AG08396 (cell line): ENCODE measurements at places on chromosomes 2 and 18.

DNA sequence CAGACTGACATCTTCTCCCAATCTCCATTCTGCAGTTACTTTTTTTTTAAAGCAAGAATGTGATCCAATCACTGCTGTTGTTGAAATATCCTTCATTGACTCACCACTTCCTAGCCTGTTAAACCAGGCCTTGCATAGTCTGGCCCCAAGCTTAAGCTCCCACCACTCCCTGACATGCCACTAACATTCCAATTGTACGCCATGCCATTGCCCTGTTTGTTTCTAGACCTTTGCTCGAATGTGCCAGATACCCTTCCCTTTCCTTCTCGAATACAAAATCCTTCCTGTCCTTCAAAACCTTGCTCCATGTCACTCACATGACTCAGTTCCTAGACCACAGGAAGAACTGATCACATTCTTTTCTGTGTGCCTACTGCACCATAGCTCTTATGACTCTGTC, 224.2 kb downstream of the CYRIA start:
- DNase-seq = no peak

DNA sequence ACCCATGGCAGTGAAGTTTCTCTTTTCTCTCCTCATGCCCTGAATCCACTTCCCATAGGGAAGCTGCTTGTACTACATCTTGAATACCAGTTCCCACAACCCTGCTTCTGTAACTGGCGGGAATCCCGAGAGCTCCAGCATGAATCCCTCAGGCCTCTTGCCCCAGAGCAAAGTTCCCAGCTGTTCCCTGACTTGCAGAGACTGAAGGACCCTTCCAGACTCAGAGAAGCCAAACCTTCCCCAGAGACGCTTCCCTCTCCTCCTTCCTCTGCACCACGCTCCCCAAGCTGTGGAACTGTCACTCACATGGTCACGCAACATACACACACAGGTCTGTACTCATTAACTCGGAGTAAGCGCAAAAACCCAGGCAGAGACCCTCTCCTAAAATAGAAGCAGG, 26.4 kb downstream of the TRAPPC12 start:
- no peak for DNase-seq

- DNase-seq = peak; percentile 75
Measured at GRCh38 chr2:25309402-25309801, 32.3 kb downstream of the DNMT3A start.

GRCh38 chr2:48233005-48233404, 296.9 kb upstream of the STON1 start:
- DNase-seq = no peak
